ENCODE measurements at places on chromosomes 12 and 14.
A peak's percentile ranks its signal among the peaks of the same experiment; 100 is the strongest.

- DNase-seq = no peak
Measured at GRCh38 chr12:115710104-115710564, 567.4 kb downstream of the MED13L start.

DNA sequence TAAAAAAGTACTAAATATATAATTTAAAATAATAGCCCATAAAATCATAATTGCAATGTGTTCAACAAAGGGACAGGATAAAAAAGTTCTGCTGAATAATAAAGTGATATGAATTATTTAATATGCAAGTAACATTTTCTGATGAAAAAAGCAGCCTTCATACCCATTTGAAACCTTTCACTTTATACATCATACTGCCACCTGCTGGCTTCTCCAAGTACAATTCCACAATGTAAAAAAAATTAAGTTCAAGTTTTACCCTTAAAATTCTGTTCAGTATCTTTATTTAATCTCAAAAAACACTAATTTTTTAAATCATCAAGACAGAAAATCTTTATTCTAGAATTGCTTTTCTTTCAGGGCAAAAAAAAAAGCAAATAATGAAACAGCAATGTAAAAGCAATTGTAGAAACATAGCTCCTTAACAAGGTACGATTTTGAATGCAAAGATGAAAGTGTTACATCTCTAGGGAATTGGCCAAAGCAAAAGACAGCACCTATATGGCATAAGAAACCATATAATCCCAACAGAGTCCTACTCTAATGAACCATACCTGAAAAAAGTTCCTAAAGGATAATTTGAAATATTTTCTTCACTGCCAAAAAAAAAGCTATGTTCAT is 15.0 kb downstream of the MDM1 start:
- peak; percentile 78 for DNase-seq

DNA sequence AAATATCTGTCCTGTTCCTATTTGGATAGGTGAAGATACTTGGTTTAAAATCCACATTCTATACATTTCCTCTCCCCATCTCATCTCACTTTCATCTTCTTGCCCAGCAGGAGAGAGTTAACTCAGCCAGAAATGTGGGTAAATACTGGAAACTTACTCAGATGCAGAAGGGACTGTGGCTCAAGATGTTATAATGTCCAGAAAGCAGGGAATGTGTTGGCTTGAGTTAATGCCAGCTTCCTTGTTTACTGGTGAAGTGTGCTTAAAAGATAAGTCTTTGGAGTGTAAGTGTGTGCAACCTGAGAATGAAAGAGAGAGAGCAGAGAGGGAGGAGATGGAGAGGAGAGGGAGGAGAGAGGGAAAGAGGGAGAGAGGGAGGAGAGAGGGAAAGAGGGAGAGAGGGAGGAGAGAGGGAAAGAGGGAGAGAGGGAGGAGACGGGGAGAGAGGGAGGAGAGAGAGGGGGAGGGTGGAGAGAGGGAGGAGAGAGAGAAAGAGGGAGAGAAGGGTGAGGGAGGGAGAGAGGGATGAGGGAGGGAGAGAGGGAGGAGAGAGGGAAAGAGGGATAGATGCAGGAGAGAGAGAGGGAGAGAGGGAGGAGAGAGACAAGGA is 22.0 kb upstream of the SNRPF start:
- no peak for DNase-seq

DNA sequence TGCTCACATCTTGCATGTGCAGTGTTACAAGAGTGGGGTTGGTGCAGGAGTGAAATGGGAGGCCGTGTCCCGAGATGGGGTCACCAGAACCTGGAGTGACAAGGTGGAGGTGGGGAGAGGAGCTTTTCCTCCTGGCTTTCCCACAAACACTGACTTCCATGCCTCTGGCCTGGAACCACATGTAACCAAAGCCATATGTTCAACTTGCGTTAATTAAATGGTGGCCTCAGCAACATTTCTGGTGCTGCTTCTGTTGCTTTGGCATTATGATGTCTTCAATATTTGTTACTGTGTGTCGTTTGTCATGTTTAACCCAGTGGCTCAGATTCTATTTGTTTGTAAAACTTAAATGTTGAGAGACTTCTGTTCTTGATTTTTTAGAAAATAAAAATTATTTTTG is 110.2 kb downstream of the VCPKMT start:
- DNase-seq = no peak

- no peak for DNase-seq
Measured at GRCh38 chr12:124499190-124499753, 68.1 kb downstream of the NCOR2 start.

GRCh38 chr14:52061390-52061789 is 7.5 kb downstream of the NID2 start:
- DNase-seq = no peak

DNA sequence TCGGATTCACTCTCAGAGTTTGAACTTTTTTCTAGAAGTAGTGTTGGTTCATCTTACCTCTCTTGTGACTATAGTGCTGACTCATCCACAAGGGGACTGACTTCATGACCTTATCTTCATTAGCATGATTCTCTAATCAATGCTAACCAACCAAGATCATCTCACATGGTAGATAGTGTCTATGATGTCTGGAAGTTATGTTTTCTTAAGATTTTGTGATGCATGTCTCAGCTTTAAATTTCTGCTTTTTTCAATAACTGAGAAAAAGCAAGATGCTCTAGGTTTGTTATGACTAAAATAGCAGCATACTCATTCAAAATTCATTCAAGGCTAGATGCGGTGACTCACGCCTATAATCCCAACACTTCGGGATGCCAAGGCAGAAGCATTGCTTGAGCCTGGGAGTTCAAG is 12.3 kb upstream of the SLC35E3 start:
- DNase-seq = no peak

GRCh38 chr12:116261525-116262100 is 15.9 kb downstream of the MED13L start:
- DNase-seq = no peak

DNA sequence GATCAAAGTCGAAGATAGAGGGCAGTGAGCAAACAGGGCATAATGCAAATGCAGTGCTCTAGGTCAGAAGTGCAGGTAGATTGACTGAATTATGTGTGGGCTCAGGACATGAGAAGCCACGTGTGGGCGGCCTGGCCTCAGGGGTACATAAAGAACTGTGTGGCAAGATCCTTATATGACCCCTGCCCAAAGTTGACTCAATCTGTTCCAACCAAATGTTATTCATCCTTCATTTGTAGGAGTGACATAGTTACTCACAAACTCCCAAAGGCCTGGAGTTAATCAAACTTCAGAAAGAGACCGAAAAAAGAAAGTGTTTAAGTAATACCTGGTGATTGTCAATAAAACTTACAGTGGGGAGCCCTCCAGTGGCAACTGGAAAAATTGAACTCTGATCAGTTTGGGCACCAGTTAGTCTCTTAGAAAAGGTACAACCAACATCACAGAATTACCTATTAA is 150.4 kb upstream of the FAR2 start:
- no peak for DNase-seq

- DNase-seq = peak; percentile 96
Measured at GRCh38 chr14:53956427-53957201, at the start of gene BMP4. TSS of gene BMP4 (minus strand) at chr14:53956825. CDS start at chr14:53952222, 4,603 bp downstream.

- no peak for DNase-seq
Measured at GRCh38 chr14:33451211-33451610, 499.7 kb downstream of the EGLN3 start.

GRCh38 chr12:120761519-120761934 is 35.9 kb downstream of the ACADS start:
- peak; percentile 93 for DNase-seq

- DNase-seq = no peak
Measured at GRCh38 chr12:108335349-108336119, 3.6 kb downstream of the CMKLR1 start.

DNA sequence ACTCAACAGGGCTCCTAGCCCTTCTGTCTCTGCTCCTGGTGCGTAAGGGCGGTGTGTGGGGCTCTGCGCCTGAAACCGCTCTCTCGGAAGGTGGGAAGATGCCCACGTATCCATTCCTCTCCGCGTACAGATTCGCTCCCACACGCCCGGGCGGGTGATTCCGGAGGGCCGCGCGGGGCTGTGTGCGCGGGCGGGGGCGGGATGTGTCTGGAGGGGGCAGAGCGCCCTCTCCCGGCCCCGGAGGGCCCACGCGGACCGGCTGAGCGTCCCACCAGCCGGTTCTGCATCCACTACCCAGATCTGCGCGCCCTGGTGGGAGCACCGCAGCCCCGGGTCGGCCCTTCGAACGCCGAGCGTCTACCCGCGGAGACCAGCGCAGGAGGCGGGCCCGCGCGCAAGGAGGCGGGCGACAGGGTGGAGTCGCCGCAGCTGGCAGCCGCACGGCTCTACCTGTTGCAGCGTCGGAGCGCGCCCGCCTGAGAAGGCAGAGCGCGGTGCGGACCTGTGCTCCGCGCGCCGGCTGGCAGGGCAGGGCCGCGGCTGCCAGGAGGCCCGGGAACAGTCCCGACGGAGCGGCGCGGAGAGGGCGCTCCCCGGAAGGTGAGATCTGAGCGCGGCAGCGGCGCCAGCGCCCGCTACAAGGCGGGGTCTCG is 1.4 kb upstream of the KCNK13 start:
- DNase-seq = peak; percentile 77

DNA sequence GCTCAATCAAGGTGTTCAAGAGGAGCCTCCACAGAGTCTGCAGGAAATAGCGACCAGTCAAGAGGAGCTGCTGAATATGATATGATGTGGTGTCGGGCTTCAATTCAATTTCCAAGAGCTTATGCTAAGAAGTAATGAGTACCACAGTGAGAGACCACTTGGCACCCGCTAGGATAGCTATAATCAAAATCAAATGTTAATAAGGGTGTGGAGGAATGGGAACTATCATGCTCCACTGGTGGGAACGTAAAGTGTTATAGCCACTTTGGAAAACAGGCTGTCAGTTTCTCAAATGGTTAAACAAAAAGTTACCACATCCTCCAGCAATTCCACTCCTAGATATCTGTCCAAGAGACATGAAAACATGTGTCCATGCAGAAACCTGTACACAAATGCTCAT is 6.7 kb downstream of the POLR3B start:
- no peak for DNase-seq

DNA sequence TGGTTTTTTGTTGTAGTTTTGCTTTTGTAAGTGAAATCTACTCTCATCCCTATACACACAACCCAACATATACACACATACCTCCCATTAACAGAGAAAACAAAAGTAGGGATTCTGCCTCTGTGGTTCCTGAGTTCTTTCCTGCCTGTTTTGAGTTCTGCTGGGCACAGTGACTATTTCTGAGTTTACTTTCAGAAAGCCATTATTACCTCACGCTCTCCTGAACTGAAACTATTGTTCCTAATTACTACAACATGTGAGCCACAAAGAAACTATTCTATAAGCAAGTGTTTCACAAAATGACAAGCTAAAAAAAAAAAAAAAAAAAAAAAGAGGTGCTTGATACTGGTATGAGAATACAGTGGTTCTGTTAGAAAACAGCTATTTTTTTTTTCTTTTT is 110.9 kb downstream of the ALG10B start:
- DNase-seq = no peak

DNA sequence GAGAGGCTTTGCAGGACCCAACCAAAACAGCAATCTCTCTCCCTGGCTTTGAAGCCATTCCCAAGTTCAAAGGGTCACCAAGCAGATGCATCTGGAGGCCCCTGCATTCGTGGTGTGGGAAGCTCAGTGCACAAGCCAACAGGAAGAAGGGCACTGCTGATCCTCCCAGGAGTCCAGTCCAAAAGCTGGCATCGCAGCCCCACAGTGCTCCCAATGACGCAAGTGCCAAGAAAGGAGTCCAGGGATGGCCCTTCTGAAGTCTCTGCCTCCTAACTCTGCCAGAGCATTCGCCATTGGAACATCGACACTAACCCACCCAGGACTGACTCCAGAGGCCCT is 25.1 kb downstream of the PXN start:
- peak; percentile 61 for DNase-seq

DNA sequence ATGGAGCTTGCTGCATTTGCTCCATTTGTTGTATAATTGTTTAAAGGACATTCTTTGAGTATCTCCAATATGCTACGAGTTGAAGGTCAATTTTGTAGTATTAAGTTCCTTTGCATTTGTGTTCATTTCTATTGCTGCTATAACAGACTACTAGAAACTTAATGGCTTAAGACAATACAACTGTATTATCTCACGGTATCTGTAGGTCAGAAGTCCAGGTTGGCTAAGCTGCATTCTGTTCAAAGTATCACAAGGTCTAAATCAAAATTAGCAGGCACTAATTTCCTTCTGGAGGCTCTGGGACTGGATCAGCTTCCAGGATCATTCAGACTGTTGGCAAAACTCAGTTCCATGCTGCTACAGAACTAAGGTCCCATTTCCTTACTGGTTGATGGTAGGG is 340.6 kb downstream of the GXYLT1 start:
- DNase-seq = no peak

GRCh38 chr12:10251669-10252068 is 39.0 kb downstream of the GABARAPL1 start:
- DNase-seq = no peak

DNA sequence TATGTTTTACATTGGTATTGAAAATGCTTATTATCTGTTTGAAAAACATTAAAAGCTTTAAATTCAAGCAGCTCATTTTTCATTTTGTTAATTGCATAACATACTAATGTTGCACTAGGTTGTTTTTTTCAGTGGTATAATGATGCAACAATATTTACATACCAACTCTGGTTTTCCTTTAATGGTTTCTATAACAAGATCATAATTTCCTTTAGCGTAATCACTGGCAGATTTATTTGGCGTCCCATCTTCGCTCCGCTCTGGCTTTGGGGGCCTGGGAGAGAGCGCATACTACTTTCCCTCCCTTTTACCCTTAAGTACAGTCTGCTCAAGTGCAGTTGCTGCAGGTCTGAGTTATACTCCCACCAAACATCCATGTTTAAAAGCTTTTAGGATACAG is 574.1 kb downstream of the PRKD1 start:
- DNase-seq = no peak

- no peak for DNase-seq
Measured at GRCh38 chr14:75486318-75486717, 36.0 kb upstream of the BATF start.

DNA sequence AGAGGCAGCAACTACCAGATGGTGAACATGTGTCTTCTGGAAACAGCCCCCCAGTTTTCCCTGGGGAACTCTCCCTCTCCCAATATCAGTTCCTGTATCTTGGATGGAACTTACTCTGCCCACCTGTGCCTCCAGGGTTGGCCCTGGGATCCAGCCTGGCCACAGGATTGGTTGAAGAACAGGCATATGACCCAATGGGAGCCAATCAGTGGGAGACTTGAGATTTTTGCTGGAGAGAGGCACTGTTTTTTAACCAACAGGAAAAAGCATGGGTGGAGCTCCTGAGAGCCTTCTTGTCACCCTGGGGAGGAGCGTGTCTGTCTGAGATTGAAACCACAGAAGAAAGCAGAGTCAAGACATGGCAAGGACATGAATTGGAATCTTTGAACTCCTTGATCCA is 33.6 kb upstream of the COX6A1 start:
- no peak for DNase-seq

- no peak for DNase-seq
Measured at GRCh38 chr14:96922986-96923385, 125.8 kb downstream of the VRK1 start.

GRCh38 chr12:60231303-60231702 is 635.5 kb downstream of the SLC16A7 start:
- no peak for DNase-seq

GRCh38 chr12:9717070-9717925 is 15.6 kb downstream of the CLECL1 start:
- no peak for DNase-seq
